ENCODE measurements at places on chromosomes 6 and 20.

- DNase-seq = no peak
Observed at GRCh38 chr6:123533862-123534648, 102.7 kb downstream of the TRDN start.

GRCh38 chr6:88238901-88239300, 72.8 kb upstream of the CNR1 start:
- DNase-seq = no peak

DNA sequence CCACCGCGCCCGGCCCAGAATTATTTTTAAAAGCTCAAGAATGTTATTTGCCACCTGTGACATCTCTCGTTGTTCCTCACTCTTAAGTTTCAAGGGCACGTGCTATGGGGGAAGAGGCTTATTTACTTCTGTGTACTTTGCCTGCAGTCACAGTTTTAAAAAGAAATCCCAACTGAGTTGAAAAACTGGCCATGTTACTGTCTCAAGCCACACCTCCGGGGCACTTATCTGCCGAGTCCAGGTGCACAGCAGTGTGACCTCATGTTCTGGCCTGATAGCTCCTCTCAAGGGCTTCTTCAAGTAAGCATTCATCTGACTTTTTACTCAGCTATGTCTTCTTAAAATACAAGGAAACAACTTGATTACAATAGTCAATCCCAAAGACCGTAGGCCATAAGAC, 34.5 kb downstream of the SHLD1 start:
- no peak for DNase-seq

- no peak for DNase-seq
Observed at GRCh38 chr20:63275825-63276224, 3.2 kb downstream of the ARFGAP1 start.

All from fibroblast of skin of right quadriceps (primary cell).